ENCODE measurements at places on chromosomes 12 and 14.

- DNase-seq: no peak
Measured at GRCh38 chr12:106445959-106446358, 88.4 kb downstream of the POLR3B start.

DNA sequence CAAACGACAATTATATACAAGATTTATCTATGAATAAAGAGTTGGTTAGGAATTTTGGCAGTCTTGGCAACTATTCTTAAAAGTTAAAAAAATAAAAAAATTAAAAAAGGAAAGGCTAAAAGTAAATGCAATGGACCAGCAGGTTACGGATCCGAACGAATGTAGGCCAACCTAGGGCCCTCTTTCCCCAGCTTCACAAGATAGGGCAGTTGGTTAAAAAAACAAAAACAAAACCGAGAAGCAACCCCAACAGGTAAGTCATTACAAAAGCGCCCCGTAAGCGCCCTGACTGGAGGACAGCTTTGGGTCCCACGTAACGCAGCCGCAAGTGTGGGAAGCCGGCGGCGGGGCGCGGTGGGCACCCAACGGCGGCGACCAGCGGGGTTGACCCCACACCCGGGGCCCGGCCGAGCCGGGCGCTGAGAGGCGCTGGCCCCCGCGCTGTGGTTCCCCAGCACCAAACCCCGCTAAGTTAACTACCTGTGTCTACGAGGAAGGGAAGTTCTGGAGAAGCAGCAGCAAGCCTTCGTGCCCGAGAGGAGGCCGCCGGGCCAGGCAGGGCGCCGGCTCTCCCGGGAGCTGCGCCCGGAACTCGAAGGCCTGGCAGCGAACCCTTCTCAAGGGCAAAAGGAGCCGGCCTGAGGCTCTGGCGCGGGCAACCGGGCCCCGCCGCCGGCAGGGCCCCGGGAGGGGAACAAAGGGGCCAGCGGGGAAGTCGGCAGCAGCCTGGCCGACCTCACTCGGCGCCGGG lies 882 bp downstream of the HECTD1 start:
- DNase-seq: no peak

DNA sequence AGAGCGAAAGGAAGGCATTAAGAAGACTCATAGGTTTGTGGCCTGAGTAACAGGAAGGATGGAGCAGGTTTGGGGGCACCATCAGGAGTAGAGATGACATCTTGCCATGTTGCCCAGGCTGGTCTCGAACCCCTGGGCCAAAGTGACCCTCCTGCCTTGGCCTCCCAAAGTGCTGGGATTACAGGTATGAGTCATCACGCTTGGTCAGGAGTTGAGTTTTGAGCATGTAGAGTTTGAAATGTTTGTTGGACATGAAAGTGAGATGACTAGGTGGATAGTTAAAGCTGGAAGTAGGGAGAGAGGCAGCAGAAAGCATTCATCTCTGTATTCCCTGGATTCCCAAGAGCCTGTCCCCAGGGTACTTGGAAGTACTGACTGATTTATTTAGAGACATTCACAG lies 112.6 kb downstream of the ERC1 start:
- DNase-seq: peak; percentile 12

DNA sequence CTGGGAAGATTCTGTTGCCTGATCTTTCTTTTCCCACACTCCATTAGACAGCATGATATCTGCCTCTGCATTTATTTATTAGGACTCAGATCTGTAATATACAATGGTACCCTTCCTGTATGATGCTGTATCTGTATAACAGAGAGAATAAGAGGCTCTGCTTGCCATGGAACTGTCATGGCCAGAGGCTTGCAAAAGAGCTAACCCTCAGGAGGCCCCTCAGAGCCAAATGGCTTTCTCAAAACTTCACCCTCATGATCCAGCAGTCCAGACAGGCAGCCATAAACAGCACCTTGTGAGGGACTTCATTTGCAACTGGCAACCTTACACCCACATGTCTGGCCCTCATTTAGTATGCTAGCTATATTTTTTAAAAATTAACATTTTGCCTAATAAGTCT lies 57.6 kb downstream of the TMEM30B start:
- no peak for DNase-seq

GRCh38 chr14:55297611-55298499 lies 26.6 kb downstream of the FBXO34 start:
- DNase-seq: peak; percentile 82

DNA sequence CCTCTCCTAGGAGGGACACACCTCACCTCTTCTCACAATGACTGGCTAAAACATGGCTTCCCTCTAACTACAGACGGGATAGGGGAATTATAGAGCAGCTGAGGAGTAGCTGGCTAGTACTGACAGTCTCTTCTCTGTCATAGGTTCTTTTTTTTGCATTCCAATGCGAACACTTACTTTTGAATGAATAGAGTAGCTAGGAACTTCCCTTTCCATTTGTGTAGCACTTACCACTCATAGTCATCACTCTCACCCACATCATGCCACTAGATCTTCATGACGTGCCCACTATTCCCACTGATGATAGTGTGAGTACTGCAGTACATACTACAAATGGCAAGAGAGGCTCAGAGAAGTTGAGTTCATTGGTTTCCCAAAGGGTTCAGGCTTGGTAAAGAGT lies 143.9 kb upstream of the HIF1A start:
- no peak for DNase-seq

GRCh38 chr12:91316907-91317269 lies 134.3 kb upstream of the DCN start:
- DNase-seq: no peak

- no peak for DNase-seq
Measured at GRCh38 chr12:54010053-54010971, 1.5 kb downstream of the HOXC8 start.
